ENCODE measurements at places on chromosomes 3 and 15.

- DNase-seq: no peak
Measured at GRCh38 chr3:40691452-40691861, 166.7 kb downstream of the ZNF621 start.

- no peak for DNase-seq
Measured at GRCh38 chr3:3082234-3082924, 27.8 kb downstream of the IL5RA start.

- no peak for DNase-seq
Measured at GRCh38 chr15:49876401-49877038, 242.5 kb downstream of the ATP8B4 start.

- DNase-seq: no peak
Measured at GRCh38 chr3:133468251-133468721, 68.4 kb downstream of the BFSP2 start.

- DNase-seq: no peak
Measured at GRCh38 chr15:65942436-65942835, 73.1 kb downstream of the RAB11A start.

DNA sequence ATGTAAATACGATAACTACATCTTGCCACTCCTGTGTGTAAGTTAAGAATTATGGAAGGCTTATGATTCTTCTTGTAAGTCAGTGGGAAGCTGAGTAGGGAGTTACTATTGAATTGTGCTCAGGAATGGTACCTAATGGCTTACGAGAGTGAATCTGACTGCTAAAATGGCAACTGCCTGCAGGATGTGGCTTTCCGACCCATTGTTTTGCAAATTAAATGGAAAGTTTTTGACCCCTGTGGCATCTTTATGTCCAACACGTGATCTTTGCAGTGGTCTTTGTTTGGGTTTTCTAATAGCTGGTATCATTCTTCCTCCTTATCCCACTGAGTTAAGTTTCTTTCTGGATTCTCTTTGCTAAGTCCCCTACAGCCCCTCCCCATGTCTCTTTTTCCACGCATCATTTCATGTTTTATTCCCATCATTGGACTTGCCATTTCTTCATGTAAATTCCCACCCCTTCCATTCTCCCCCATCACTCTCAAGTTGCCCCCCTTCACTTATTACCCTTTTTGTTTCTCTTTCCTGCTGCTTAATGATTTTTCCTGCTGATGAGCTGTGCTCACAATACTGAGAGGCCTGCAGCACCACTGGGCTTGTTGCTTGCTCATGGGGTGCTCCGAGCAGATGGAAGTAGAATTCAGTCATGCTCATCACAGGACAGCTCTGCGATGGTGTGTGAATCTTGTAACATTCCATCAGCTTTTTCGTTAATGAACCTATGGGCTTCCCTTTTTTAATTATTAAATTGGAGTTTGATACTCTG is 428.2 kb upstream of the IL12A start:
- no peak for DNase-seq

GRCh38 chr3:13329746-13330145 is 90.4 kb downstream of the NUP210 start:
- no peak for DNase-seq

DNA sequence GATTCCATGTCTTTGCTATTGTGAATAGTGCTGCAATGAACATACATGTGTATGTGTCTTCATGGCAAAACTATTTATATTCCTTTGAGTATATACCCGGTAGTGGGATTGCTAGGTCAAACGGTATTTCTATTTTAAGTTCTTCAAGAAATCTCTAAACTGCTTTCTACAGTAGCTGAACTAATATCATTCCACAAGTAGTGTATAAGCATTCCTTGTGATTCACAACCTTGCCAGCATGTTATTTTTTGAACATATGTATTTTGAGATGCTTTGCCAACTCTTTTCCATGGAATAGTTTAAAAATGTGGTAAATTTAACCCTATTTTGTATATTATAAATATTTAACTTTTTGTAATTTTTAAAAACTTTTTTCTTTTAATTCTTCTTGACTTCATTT is 592.7 kb upstream of the NAALADL2 start:
- no peak for DNase-seq

DNA sequence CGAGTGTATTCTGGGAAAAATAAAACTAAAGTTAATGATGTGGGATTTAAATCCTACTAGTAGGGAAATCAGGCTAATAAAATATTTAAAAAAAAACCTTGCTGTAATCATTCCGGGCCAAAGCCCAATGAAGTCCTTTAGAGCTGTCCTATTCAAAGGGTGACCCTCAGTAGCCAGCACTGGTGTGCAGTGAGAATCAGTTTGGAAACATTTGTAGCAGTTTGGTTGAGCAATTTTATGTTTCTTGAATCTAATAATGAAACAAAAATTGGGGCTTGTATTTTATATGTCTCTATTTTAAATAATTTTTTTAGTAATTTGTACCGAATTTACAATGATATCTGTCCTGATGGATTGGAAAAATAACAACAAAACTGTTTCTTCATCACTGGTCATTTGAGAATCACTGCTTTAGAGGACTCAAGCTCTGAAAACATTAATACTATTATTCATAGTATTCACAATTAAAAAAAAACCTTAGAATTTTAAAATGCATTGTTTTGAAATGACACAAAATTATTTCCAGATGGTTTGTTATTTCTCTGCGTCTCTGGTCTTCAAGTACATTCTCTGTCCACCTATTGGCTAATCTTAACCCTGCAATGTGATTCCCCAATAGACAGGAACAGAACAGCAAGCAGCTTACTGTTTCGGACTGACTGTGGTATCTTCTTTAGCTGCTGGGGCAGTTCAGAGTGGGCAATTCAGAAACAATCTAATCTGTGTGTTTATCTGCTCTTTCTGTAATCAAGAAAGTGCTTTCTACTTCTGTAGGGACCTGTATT is 71.2 kb downstream of the OTOL1 start:
- DNase-seq: no peak

- no peak for DNase-seq
Measured at GRCh38 chr3:49098910-49099630, 5.2 kb upstream of the QRICH1 start.

- DNase-seq: no peak
Measured at GRCh38 chr3:124223853-124224252, 231.9 kb upstream of the ROPN1 start.

DNA sequence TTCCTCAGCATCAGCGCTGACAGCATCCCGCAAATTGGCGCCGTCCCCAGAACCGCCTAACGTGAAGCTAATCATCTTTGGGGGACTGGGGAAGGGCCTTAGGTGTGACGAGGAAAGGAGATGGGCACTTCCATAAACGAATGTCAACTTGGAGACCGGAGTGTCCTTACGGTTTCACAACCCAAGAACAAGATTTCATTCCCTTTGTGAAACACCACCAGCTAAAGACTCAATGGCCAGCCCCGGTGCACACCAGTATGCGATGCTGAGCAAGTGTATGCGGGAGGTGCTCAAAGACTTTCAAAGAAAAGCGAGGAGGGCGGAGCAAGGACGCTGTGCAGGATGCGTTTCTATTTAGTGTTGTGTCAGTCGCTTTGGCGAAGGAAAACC is 759 bp upstream of the TTBK2 start:
- no peak for DNase-seq

DNA sequence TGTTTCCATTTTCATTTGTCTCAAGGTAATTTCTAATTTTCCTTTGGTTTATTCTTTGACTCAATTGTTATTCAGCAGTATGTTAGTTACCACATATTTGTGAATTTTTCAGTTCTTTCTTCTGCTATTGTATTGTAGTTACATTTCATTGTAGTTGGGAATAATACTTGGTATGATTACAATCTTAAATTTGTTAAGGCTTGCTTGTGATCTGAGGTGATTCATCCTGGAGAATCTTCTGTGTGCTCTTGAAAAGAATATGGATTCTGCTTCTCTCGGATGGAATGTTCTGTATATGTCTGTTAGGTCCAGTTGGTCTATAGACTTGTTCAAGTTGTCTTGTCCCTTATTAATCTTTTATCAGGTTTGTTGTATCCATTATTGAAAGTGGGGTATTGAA is 63.4 kb upstream of the VEPH1 start:
- DNase-seq: no peak

DNA sequence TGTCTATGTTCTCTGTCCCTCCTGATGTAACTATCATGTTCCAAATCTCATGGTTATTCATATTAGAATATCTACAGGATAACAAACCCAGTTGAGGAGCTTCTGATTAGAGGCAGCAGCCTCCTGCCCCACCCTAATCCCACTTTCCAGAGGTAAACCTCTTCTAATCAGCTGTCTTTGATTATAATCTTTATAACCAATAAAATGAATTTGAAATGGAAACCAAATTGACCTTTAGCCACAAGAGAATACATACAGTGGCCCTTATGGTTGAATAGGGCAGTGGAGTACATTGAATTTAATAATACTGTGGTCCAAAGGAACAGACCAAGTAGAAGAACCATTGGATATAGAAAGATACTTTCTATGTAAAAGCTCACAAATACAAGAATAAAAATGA is 281.3 kb upstream of the UMPS start:
- DNase-seq: no peak

- DNase-seq: no peak
Measured at GRCh38 chr3:146189519-146190173, 28.7 kb upstream of the PLOD2 start.

- DNase-seq: peak; percentile 21
Measured at GRCh38 chr3:38960953-38961622, 90.7 kb downstream of the SCN11A start.

DNA sequence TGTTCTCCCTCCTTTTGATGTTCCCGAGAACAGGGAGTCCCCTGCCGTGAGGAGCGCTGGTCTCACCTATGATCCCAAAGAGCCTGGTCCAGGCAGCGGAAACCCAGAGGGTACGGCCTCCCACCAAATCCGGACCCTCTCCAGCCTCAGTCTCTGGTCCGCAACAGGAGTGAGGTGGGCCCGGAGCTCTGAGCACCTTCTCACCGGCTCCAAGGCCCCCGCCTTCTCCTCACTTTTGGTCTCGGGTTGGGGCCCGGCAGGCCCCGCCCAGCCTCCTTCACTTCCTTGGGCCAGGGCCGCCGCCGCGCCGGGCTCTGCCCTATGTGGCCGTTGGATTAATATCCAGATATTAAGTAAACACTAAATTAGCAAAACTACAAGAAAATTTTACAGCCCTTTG is 5.7 kb upstream of the SKOR1 start:
- no peak for DNase-seq

DNA sequence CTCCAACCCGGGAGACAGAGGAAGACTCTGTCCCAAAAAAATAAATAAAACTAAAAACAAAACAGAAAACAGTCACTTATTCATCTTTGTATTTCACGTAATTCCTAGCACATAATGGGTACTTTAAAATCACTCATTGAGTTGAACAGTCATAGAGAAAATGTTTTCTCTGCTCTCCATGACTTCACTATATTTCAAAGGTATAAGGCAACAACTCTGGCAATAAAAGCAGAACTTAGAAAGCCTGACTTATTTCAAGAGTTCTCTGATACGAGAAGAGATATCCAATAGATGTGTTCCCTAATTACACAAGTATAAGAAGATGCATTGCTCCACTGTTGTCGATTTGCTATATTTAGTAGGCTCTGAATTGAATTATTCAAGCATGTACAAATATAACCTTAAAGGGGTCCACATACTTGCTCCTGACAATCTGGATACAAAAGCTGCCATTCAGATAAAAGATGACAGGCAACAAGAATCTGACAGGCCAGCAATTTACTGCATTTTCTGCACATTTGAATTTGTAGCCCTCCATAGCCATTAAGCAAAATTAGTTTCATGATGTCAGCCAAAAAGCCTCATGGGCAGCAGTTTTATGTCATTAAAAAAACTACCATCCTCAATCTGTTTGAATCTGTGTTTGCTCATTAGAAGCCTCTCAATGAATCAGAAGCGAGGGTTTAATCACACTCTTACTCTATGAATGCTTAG is 47.9 kb downstream of the PEAK1 start:
- DNase-seq: no peak

GRCh38 chr15:42427429-42428223 is 63.3 kb downstream of the ZNF106 start:
- no peak for DNase-seq

GRCh38 chr3:187963003-187963676 is 190.8 kb upstream of the LPP start:
- DNase-seq: no peak

DNA sequence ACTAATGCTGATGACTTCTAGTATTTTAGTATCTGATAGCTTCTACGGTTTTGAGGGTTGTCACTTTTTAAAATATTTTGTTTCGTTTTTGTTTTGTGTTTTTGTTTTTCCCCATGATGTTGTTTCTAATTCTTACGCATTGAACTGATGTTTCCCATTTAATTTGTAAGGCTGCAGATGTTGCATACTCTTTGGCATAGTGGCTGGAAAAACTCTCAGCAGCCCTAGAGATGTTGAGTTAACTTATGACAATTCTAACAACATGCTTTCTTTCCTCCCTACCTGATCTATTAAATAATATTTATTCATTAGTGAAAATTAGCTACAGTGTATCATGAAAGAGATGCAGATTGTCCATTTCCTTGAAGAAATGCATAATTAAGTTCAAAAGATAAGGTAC is 559.3 kb upstream of the GRM7 start:
- DNase-seq: no peak

DNA sequence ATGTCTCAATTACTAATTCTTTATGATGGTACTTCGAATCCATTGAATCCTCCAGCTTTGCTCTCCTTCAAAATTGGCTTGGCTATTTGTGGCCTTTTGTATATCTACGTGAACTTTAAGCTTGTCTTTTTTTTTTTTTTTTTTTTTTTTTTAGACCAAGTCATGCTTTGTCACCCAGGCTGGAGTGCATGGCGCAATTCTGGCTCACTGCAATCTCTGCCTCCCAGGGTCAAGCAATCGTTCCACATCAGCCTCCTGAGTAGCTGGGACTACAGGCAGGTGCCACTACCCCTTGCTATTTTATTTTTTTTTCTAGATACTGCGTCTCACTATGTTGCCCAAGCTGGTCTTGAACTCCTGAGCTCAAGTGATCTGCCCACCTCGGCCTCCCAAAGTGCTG is 7.7 kb upstream of the DIPK2A start:
- no peak for DNase-seq

DNA sequence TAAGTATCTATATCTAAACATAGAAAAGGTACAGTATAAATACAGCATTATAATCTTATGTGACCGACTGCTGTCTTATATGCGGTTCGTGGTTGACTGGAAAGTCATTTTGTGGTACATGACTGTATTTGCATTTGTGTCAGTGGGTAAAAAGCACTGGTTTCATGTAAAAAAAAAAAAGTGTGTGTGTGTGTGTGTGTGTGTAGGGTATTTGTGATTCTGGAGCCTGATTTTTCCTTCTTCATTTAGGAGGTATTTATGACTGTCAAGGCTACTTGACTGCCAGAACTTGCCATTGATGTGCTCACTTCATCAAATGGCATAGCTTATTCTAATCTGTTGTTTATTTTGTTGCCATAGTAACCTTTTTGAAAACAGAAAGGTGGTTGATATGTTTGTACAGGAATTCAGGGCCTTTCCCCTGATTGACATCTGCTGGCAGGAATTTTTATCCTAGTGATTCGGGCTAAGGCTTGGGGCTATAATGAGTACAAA is 63.2 kb downstream of the AKAP13 start:
- DNase-seq: no peak

Data from progenitor cell of endocrine pancreas (in vitro differentiated cells).